NCI-H345 (cell line): ENCODE measurements at places on chromosomes 4 and X.

- DNase-seq, result no peak
These were observed 38.6 kb downstream of the NSUN7 start for GRCh38 chr4:40788331-40788730.

- peak; percentile 6 for DNase-seq
These were observed at the start of gene GK for GRCh38 chrX:30653415-30654131. Gene GK, plus strand, starts transcription at chrX:30653423. Its CDS starts 115 bp downstream, at chrX:30653538.

- no peak for DNase-seq
These were observed 21.8 kb downstream of the SPANXC start for GRCh38 chrX:141220342-141221008.

GRCh38 chr4:67871867-67872266 lies 11.9 kb downstream of the TMPRSS11D start:
- peak; percentile 2 for DNase-seq

GRCh38 chrX:48474127-48474526 lies 1.9 kb upstream of the FTSJ1 start:
- no peak for DNase-seq

DNA sequence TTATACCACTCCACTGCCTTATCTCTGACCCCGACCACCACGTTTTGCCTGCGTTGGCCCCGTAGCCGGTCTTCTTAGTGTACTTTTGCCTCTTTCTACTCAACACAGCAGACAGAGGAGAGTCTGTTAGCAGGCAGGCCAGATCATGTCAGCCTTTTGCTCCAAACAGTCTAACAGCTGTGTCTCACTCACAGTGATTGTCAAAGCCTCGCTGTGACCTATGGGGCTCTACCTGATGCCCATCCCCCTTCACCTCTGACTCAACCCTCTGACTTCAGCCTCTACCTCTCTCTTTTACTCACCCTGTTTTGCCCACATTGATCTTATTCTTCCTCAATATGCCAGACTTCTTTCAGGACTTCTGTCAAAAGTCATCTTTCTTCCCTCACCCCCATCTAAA lies 127.1 kb downstream of the TRIML1 start:
- no peak for DNase-seq

- no peak for DNase-seq
These were observed 9.5 kb downstream of the TLR1 start for GRCh38 chr4:38795087-38795486.

DNA sequence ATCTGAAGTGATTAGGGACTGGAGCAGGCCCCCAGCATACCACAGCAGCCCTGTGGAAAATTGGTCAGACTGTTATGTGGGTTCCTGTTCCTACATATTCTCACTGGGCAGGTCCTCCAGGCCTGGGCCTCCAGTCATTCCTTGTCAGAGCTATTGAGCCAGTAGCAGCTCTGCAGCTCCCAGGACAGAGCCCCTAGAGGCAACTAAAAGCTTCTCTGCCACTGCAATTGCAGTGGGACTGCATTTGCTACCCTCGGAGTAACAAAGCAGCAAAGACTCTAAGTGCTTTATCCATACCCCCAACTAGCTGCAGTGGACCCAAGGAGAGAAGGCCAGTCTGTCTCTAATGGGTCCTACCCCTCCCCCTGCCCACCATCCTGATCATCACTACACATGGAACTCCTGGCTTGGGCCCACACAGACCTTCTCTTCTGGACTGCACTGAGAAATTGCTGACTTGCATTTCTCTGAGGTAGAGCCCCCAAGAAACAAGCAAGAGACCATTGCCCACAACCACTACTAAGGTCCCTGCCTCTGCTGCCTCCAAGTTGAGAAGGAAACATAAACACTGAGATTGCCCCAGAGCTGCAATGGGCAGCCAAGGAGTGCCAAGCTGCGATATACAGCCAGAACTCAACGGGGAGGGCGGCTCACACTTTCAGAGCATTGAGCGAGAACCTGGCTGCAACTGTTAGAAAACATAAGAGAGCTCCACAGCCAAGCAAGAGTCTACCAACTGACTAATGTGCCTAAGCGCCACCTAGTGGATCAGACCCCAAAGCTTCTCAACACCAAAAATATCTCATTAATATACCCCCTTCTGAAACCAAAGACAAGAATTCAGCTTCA lies 738.7 kb upstream of the NDST4 start:
- peak; percentile 3 for DNase-seq

GRCh38 chrX:83260288-83260687 lies 247.8 kb upstream of the POU3F4 start:
- DNase-seq, result no peak

DNA sequence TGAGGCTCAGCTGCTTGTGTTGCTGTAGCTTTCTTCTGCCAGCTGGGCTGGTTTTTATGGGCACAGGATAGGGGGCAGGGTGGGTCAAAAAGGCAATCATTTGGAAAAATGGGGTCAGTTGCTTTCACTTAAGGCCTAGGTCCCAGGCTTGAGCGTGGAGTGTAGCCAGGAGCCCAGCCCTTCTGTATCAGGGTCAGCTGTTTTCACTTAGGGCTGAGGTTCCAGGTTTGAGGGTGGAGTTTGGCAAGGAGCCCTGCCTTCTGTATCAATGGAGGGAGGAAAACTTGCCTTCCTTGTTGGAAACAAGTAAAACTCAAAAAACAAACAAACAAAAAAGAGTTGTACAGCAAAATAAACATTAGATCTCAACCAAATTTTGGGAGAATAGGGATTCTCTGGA lies 37.0 kb upstream of the UGT8 start:
- DNase-seq, result no peak

- no peak for DNase-seq
These were observed 257.5 kb upstream of the ANKRD50 start for GRCh38 chr4:124970011-124970410.

GRCh38 chr4:155587766-155588165 lies 78.9 kb upstream of the GUCY1A1 start:
- DNase-seq, result no peak

GRCh38 chr4:73443224-73443623 lies 7.2 kb downstream of the AFP start:
- DNase-seq, result no peak

DNA sequence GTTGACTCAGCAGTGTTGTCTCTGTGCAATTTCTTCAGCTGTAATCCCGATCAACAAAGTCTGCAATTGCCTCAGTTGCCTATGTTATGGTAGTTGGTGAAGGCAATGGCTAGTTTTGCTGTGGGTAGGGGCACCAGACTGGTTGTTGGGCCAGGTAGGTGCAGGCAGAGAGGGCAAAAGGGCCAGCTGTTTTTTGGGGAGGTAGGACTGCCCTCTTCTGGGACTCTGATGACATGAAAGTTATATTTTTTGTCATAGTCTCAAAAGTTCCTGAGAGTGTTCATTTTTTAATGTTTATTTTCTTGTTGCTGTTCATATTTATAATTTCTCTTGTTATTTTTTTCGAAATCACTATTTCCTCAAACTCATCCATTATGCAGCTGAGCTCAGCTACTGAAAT lies 25.1 kb downstream of the DCAF12L2 start:
- DNase-seq, result no peak
